ENCODE measurements at places on chromosomes 12 and 14.

DNA sequence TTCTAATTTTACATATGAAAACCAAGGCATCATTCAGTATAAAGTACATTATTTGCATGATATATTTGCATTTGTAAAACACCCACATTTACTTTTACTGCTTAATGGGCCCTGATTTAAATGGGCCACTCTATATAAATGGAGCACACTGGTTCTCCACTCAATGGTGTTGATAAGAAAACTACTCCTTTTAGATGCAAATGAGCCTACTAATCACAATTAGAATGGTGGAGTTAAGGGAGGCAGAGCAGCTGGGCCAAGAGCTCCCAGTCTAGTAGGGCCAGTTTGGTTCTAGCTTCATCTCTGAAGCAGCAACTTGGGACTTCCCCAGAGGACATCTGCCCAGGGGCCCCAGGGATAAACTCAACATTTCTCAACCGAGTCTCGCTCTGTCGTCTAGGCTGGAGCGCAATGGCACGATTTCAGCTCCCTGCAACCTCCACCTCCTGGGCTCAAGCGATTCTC is 120.7 kb downstream of the FOXN3 start:
- no peak for DNase-seq

DNA sequence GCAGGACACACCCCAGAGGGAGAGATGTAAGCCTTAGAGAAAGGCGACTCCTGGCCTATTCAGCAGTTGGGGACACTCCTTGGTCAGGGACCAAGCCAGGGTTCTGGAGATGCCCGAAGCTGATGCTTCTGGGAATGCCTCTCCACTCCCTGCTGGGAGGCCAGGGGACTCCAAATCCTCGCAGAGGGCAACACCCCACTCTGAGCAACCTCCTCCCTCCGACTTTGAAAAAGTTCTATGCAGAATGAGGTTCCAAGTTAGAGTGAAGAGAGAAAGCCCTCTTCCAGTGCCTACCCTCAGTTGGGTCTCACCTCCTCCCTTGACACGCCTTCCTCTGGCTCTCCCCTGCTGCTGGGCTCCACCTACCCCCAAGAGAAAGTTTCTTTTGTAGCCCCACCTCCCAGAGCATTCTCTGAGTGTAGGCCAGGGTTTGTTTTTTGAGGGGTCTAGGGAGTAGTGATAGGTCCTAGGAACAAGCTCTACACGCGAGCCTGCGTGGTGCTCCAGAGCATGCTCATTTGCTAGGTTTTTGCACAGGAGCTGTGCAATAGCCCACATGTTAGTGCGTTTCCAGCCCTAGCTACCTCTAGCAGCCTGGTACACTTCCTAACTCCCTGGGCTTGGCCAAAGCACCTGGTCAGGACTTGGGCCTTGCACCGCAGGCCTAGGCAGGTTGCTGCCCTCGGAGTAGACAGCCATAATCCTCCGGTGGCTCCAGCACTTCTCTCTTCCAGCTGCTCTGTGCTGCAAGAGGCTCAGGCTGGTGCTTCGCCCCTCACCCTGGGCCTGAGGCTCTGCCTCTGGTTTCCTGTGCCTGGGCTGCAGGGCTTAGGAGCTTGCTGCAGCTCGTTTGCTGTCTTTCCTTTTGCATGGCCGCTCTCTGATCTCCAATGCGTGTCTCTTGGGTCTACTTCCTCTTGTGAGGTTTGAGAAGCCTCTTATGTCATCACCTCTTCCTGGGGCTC is 590 bp upstream of the CEBPE start:
- no peak for DNase-seq

- DNase-seq: no peak
Measured at GRCh38 chr14:52026017-52026660, 36.8 kb downstream of the RTRAF start.

- no peak for DNase-seq
Measured at GRCh38 chr14:74265301-74265965, 26.2 kb downstream of the VSX2 start.

DNA sequence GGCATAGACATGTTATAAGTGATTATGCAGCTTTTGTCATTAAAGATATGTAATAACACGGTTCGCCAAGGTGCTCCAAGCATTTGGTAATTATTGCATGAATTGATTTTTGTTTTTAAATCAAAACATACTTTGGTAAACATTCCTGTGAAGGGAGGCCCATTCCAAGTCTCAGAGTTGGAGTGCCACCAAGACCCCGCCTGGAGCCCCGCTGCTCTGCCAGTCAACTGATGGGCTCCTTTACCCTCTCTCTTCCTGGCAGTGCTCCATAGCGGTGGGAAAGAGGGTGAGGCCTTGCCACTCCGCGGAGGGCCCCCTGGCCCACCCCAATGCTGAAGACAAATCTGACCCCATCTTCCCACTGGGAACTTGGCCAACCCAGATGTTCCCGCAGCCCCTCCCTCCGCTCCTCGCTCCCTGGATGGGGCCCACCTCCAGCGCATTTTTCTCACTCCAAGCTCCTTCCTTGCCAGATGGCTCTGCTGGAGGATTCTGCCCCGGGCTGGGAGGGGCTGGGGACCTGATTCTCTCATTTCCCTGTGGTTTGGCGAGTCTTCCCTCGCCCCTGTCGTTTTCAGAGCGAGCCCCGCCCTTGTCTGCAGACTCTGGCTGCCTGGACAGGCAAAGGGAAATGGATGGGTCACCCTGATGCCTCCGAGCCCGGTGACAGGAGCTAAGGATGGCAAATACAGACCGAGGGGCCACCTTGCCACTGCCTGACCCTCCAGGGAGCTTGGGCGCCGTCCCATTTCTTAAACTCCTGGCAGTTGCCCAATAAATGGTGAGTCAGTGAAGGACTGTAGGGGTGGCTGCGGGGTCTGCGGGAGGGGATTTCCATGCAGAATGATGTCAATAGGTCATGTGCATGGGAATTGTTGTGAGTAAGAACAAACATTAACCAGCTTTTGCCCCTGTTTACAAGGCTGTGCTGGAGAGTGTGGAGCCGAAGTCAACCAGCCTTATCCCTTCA is 9.2 kb upstream of the PAPLN start:
- DNase-seq: no peak

DNA sequence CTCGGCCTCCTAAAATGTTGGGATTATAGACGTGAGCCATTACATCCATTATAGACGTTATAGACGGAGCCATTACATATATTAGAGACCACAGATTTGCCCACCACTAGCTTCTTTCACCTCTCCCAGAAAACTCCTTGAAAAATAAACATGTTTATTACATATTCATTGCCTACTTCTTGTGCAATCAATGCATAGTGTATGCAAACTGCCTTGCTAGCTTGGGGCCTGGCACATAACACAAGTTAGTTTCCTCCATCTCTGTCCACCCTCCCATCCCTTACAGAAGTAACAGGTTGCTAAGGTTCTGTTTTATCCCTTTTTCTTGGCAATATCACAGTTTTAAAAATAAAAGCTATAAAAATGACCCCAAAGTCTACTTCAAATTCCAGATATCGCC is 66.4 kb upstream of the KRR1 start:
- DNase-seq: no peak

DNA sequence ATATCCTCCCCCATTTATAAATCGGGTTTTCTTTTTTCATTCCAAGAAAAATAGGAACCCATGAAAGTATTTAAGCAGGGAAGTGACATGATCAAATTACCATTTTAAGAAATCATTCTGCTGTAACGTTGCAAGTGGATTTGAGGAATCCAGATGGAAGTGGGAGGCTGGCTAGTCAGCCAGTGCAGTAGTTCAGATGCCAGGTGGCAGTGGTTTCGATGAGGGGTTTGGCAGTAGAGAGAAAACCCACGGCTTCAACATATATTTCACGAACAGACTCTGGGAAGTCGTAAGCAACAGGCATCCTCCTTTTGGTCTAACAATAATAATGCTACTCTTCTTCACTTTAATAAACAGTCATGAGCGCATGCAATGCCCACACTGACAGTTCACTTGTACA is 25.0 kb downstream of the PDZRN4 start:
- no peak for DNase-seq

GRCh38 chr14:65361920-65362319 is 50.6 kb upstream of the FUT8 start:
- DNase-seq: no peak

DNA sequence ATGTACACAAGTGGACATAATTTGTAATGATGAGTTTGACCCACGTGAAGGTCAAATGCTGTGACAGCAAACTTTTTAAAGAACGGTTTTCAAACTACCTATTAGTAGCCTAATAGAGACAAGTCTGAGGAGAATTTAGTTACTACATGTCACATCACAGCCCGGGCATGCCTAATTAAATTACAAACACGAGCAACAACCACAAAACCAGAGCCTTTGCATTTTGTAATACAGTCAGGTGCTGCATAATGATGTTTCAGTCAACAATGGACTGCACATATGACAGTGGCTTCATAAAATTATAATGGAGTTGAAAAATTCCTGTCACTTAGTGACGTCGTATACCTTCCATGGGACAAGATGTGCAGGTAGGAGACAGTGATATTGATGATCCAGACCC is 274.5 kb downstream of the DACT1 start:
- no peak for DNase-seq

- no peak for DNase-seq
Measured at GRCh38 chr12:106974511-106974910, 12.4 kb downstream of the MTERF2 start.

GRCh38 chr12:30417697-30418231 is 277.9 kb downstream of the IPO8 start:
- DNase-seq: no peak

DNA sequence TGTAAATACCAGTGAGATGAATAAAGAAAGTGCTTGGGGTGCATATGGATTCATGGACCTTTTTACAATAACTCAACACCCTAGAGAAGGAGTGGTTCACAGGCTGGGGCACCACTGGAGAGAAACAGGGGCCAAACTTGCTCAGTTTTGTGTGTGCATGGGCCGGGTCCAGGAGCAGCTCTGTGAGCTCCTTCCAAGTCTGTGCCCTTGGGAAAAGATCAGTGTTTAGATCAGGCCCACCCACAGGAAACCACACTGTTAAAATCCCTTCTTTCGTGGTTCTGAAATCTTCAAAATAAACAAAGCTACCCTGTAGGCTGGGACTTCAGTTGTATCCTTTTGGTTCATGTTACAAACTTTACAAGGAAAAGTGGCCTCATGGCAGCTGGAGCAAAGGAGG is 156.1 kb upstream of the TMEM260 start:
- no peak for DNase-seq

DNA sequence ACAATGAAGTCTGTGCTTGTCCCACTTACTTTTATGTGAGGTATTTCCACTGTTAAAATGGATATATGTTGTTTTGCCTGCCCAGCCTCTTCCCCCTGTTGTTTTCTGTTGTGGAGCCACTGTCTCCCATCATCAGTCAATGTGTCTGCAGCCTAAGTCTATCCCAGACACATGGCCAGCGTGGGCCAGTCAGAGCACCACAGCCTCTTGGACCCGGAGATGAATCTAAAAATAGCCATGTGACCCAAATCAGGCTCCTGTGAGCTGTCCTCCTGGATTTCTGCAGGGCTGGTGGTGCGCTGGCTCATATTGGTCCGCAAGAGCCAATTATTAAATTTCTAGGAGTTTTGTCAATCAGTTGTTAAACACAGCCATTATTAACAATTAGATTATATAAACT is 44.0 kb upstream of the PRICKLE1 start:
- DNase-seq: no peak

- no peak for DNase-seq
Measured at GRCh38 chr12:129064209-129064855, 211.1 kb downstream of the GLT1D1 start.

- no peak for DNase-seq
Measured at GRCh38 chr14:22434901-22435550, 154.0 kb downstream of the DAD1 start.

DNA sequence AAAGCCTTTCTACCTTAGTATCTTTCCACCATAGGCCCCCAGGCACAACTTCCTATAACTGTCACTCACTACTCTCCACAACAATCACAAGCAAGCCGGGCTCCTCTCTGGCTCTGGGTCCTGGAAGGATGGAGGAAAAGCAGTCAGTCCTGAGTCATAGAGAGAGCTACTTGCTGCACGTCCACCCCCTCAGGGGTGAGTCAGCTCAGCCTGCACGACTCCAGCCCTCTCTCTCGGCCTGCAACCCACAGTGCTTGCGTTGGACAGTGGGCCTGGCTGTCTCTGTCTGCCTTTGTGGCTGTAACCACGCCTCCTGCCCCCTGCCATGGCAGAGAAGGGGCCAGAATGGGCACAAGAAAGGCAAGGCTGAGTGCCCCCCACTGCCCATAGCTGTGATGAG is 154.1 kb upstream of the FKBP4 start:
- no peak for DNase-seq

- no peak for DNase-seq
Measured at GRCh38 chr12:132144810-132145168, 532 bp downstream of the NOC4L start.

DNA sequence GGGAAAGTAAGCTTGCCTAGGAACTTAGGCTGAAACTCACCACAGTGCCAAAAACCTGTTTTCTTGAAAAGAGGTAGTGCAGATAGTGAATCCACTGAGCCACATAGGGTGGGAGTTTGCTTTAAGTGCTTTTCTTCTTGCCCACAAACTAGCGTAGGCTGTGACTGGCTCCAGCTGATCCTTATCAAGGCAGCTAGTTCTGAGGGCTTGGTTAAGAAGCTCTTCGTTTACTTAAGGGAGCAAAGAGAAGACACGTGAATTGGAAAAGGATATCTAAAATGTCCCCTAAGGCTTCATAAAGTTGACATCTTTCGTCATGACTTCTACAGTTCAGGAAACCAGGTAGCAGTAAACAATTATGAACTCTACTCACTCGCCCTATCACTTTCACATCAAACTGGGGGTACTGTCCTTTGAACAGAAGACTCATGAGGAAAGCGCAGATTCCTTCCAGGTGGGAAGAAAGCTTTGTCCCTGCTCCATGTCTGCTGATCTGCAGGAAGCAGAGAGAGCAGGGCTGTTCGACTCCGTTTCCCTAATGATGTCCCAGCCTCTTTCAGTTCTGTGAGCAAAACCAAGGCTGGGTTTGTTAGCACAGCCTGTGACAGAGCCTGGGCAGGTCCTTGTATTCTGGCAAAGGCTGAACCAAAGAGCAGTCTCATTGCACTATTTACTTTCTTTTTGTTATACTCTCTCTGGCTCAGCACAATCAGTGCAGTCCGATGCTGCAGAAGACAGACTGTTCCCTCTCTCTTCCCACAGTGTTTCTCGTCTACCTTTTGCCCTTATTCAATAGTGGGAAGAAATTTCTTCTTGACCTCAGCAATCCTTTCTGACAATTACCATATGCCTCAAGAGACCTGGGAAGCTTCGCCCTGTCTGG is 93.5 kb upstream of the ETV6 start:
- no peak for DNase-seq

GRCh38 chr12:118175823-118176447 is 40.0 kb downstream of the PEBP1 start:
- DNase-seq: no peak

- DNase-seq: no peak
Measured at GRCh38 chr14:86604561-86604960, 1074.6 kb downstream of the FLRT2 start.

- no peak for DNase-seq
Measured at GRCh38 chr14:29814156-29815015, 113.3 kb downstream of the PRKD1 start.

DNA sequence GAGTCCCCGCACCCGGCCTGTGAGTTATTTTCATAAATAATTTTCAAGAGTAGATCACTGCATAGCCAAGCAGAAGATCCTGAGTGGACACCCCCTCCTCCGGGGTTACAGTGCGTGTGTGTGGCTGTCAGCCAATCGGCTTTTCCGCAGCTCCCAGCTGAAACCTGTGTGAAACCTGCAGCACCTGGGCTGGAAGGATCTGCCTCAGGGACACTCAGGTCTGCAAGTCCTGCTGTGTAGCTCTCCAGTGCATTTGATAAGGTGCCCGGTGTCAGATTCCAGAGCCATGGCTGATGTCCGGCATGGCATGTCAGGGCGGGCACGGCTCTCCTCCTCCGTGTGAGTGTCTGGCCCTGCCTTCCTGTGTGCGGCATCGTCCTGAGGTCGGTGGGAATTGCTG is 124.8 kb downstream of the GLT1D1 start:
- DNase-seq: no peak

- DNase-seq: no peak
Measured at GRCh38 chr12:68639396-68639767, 28.7 kb downstream of the RAP1B start.

Measured in vagina (tissue), 2 donors.